Activated T-helper 1 cell treated with anti-CD3 and anti-CD28 coated beads, Interleukin-2, amount 50 U/mL, for 16 hours (primary cell): ENCODE measurements at places on chromosomes 6 and 20.

DNA sequence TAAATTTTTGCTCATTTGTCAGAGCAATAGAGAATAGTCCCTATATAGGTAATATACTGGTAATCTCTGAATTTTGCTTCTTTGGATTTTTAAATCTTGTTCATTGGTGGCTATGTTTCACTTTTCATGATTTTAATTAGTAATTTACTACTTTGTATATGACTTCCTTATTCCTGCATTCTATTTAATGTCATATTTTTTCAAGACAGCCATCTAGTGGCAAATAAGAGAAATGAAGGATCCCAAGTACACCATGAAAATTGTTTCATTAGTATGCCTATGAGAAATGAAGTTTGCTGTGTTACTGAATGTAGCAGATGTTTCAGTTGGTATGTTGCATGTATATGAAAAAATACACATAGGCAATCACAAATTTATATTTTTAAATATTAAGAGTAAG, 82.4 kb downstream of the ZNF292 start:
- DNase-seq = no peak

DNA sequence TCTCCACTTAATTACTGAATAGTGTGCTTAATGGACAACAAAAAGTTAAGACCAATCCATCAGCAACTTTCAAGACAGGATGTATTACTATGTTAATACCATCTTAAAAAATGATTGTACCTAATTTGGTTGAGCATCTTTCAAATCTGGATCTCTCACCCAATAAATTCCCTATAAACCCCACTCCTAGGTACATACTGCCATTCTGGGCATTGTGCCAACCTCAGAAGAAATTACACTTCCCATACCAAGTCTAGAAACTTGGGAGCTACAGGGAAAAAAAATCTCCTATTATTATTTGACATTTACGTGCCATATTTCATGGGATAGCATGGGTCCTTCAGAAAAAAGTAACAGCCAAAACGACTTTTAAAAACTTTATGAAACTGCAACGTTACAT, 5.1 kb downstream of the SYNCRIP start:
- DNase-seq = no peak

DNA sequence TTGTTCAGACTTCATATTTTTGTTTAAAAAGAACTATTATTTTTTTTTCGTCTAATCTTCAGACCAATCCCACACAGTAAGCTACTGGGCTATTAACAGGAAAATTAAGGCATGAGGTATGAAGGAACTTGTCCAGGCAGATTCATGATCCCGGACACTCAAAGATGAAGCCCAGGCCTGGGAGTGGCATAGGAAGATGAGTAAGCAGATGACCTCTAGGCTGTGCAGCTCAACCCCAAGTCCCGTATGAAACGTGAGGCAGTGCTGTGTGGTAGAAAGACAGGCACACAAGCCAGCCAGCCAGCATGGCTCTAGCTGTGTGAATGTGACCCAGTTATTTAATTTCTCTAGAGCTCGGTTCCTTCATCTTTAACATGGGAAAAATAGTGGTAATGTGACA, 231.9 kb downstream of the CLIC5 start:
- DNase-seq = no peak

DNA sequence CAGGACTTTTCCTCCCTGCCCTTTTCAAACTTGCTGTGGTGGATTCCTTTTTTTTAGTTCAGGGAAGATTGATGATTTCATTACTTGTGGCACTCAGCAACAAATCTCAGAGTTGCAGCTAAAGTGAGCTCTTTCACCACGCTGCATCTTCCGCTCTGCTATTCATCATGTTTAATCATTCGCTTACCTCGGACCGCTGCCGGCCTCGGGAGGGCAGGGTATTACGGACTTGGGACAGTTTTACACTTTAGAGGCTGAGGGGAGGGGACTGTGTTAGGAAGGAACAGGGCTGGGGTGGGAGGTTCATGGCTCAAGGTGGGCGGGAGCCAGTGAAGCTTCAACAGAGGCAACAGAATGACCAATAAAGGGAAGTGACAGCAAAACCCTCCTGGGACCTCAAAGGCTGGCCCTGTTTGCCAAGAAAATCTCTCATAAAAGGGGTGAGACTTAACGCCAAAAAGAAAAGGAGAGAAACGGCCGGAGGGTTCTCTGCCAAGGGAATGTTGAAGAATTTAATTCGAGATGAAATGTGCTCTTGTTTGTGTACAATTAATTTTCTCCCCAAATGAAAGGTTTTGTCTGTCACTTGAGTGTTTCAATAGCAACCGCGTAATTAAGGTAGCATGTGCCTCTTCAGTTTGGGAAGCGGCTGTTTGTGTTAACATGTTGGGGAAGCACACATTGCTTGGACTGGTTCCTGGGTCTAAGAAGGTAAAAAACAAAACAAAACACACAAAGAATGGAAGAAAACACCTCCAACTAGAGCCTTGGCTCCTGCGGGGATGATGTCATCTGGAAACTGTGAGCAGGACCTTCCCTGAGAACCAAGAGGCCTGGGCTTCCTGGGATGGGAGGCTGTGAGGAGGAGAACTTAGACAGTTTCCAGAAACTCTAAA, 72.5 kb upstream of the SULF2 start:
- DNase-seq = no peak

DNA sequence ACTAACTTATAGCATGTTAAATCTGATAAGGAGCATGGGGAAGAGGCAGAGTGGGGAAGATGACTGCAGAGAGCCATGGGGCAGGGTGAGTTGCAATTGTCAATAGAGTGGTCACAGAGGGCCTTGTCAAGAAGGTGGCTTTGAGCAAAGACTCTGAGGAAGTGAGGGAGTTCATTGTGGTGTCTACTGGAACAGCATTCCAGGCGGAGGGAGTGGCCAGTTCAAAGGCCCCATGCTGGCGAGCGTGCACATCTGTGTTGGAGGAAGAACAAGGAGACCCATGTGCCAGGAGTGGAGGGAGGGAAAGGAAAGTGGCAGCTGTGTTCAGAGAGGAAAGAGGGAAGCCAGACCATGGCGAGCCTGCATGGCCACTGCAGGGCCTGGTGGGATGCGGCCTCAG, 15.8 kb upstream of the GPR6 start:
- no peak for DNase-seq

GRCh38 chr6:84358581-84358980, 131.1 kb upstream of the CEP162 start:
- no peak for DNase-seq

DNA sequence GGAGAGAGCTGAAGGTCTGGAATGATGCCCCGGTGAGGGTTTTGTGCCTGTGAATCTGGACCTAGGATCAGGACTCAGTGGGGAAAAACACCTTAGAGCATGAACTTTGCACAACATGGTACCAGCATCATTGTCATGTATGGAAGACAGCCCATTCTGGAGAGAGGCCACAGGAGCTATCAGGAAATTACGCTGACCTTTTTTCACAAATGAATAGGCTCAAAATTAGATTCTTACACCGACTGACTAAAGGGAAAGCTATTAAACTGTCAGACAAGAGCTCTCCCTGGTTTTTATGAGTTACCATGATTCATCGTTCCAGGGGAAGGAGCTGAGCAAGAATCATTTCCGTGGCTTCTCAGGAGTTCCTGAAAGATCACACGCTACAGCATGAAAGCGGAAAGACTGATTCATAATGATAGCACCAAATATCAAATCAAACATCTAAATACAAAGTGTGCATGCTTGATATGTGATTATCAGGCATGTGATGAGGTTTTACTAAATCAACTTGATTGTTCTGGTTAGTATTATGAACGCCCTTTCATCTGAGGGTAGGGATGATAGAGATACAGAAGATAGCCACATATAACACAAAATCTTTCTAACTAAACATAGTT, 224.9 kb upstream of the SMLR1 start:
- no peak for DNase-seq

DNA sequence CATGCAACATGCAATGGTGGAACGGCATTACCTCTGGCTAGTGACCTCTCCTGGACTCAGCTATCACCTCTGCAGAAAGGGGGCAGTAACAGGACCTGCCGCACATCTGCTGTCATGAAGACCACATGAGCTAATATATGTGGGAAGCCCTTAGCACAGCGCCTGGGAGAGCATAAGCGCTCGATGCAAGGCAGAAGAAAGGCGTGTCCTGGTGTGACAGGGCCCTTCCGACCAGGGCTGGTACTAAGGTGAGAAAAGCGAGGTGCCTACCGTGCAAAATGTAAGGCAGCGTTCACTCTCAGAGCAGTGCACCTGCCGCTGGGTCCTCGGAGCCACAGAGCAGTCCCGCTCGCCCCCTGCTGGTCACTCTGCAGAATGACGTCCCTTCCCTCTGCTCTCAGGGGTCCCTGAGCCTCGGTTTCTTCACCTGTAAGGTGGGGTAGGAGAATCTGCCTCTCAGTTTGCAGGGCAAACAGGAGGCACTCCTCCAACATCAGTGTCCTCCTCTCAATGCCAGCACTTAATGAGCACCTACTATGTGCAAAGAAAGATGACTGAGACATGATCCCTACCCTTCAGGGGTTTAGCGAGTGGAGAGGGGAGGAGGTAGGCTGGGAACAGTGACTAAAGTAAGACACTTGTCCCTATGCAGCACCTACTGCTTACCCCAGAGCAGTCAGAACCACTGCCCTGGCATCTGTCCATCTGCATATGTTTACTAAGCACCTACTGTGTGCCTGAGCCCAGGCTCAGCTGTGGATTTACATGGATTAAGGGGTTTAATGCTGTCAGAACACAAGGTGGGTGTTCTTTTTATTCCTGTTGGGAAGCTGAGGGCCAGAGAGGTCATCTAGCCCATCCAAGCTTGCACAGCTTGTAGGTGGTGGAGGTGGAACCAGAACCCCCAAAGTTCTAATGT, 41.1 kb upstream of the PTGIS start:
- peak; percentile 62 for DNase-seq

DNA sequence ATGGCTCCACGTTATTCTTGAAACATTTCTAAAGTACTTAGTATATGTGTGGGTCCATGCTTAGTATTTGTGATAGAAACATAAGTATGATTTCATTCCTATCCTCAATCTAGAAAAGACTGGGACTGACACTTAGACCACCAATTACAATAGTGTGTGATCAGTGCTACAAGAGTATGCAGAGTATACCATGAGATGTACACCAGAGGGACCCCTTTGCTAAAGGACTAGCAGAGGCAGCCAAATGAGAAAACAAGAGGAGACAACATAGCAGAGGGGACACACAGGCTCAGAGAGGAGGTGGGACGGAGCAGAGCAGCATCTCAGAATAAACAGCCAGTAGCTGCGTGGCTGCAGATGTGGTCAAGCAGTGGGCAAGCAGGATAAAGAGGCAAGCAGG, 21.0 kb downstream of the RMND1 start:
- DNase-seq = no peak

DNA sequence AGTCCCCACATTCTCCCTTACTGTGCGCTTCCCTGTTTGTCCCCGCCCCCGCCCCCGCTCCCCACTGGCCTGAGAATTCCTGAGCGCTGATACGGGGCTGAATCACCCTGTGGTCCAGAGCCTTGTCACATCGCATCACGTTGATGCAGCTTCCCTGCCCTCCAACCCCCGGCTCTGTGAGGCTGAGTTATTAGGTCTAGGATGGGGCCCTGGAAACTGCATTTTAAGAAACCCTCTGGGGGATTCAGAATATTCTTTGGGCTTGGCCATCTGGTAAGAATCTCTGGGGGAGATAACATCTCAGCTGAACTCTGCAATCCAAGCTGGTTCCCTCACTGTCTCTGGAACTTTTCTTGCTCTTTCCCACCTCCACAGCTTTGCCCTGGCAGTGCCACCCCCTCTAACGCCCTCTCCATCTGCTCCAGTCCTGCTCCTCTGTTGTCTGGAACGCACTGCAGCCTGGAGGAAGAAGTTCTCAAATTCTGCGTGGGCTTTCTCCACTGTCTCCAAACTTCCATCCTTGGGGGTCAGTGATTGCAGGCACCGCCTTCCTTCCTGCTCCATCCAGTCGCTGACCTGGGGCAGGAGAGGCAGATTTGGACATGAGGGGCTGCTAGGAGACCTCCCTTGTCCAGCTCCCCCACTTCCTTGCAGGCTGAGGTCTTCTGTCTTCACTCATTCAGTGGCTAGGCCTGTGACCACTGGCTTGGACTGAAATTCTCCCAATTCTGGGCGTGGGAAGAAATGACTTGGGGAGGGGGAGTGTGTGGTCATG, 42.6 kb downstream of the KIAA1755 start:
- no peak for DNase-seq

- DNase-seq = no peak
Observed at GRCh38 chr20:37901240-37901639, 1.7 kb upstream of the VSTM2L start.

DNA sequence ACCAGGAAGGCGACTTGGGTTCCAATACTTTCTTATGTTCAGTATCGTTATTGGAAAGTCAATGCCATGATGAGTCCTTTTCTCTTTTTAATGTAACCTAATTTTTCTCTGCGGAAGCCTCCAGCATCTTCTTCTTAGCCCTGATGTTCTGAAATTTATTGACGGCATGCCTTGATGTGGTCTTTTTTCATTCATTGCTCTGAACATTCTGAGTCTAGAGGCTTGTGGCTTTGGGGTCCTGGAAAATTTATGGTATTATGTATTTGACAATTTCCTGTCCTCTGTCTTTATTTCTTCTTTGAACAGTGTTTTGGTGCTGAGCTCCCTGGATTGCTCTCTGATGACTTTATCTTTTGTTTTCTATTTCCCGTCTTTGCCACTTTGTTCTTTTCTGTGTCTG, 28.7 kb upstream of the MAS1 start:
- DNase-seq = no peak

GRCh38 chr20:1652960-1653359, 4.6 kb downstream of the SIRPG start:
- DNase-seq = no peak

GRCh38 chr6:161100072-161100471, 108.5 kb downstream of the MAP3K4 start:
- no peak for DNase-seq

DNA sequence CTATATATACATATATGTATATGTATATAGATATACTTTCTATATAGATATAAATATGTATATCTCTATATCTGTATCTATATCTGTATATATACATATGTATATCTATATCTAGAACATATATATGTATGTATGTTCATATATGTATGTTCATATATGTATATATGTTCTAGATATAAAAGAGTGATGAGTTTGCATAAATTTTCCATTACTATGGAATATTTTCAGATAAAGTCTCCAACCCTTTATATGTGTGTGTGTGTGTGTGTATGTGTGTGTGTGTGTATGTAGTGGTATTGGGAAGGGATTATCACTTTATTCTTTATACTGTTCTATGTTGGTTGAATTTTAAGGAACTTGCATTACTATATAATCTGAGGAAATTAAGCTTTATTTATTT, 33.3 kb downstream of the SYNE1 start:
- DNase-seq = no peak

DNA sequence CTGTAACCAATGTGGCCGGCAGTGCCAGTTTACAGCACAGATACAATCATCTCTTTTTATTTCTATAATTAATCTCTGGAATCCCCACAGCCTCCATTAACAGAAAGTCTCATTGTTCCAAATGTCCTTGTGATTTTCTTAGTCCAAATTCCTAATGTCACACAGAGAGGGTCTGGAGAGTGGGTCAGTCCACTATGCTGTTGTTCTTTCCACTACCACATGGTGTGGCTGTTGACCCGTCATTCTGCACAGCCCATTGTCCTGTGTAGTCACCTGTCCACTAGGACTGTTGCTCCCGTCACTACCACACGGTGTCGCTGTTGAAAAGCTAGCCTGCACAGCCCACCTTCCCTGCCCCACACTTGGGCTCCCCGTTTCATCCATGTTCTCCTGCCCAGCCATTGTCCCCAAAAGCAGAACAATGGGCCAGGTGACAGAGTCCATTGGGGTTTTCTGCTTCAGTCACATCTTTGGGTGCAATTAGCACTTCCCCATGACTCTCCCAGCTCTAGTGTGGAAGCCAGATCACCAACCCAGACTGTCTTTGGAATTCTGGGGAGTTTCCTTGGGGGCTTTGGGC, 8.6 kb upstream of the LBP start:
- DNase-seq = no peak

- no peak for DNase-seq
Observed at GRCh38 chr6:1495344-1495743, 106.0 kb downstream of the FOXF2 start.
